Hematopoietic multipotent progenitor cell treated with erythropoietin and hydrocortisone succinate and interleukin-3 and kit ligand, for 15 days (in vitro differentiated cells): ENCODE measurements at places on chromosomes 5 and 9.

DNA sequence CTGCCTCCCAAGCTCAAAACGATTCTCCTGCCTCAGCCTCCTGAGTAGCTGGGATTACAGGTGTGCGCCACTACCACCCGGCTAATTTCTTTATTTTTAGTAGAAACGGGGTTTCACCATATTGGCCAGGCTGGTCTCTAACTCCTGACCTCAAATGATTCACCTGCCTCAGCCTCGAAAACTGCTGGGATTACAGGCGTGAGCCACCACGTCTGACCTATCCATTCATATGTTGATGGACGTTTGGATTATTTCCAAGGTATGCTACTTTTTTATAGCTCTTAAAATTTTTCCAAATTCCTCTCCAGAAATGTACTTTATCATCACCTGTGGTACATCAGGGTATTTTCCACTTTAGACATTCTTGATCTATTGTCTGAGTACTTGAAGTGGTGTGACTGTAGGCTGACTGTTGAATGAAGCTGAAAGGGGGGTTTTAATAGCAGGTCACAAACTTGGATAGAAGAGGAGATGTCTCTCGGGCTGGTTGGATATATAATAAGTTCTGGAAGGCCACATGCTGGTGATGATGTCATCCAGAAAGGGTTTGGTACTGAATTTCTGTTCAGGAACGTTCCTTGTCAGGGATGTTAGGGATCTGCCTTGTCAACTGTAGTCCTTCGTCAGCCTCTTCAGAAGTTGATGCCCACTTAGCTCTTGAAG lies 7.4 kb downstream of the CTNNA1 start:
- no peak for DNase-seq

DNA sequence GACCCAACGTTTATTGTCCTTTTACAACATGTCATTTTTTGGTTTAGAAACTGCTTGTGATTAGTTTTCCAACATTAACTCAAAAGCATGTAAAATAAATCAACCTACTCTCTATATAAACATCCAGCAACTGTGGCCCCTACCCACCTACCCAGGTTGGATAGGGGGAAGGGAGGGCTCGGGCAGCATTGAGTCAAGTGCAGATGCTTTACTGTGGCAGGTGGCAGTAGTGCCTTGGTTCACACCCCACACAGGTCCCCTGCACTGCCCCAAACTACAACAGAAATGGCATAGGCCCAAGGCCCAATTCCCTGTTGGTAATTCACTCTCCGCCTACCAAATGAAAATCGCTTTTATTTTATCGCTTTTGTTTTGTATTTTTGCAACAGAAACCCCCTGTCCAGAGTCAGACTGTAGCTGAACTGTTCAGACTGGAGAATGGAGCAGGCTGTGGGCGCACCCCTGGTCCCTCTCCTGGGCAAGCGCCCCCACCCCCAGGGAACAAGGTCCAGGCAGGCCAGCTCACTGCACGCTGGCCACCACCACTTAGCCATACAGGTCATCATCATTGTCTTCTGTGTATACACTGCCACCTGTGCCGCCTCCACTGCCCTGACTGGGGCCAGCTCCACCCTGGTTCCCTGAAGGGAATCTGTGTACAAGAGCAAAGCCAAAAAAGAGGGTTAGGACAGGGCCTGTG lies 15.7 kb downstream of the VCP start:
- DNase-seq: no peak

DNA sequence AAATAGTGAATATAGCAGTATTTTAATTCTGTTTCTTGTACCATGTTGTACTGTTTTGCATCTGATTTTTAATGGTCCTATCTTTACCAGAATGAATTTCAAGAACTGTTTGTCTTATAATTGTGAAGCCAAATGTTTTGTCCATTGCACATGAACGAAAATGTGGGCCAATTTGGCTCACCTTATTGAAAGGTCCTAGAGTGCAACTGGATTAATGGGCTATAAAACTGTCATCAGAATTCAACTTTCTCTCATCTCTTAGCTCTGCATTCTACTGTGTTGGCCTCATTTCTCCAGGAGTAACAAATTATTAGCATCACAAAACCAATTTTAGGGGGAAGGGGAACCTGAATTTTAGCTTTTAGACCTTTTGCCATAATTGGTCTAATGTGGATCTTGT lies 179.4 kb upstream of the NUDT12 start:
- DNase-seq: no peak

GRCh38 chr5:72667708-72668107 lies 148.8 kb upstream of the TNPO1 start:
- no peak for DNase-seq

GRCh38 chr5:65646938-65647337 lies 22.1 kb downstream of the SHLD3 start:
- no peak for DNase-seq
